Gastroesophageal sphincter (tissue), 4 donors: ENCODE measurements at places on chromosomes 5 and 9. TPM values are rescaled to one million over a fixed set of nuclear protein-coding genes. Genes with fewer than 3 reads are reported as not detected.
A peak's percentile ranks its signal among the peaks of the same experiment; 100 is the strongest.

The GDF9 gene
- total RNA-seq = 0.37 TPM

The PCDHGA6 gene
- 11.1 TPM for total RNA-seq

The MCC gene
- total RNA-seq = 25.7 TPM

The LCN15 gene
- total RNA-seq = not detected

The KIF20A gene
- 0.12 TPM for total RNA-seq

The WNK2 gene
- 38.9 TPM for total RNA-seq

The PCDHGA5 gene
- 2.6 TPM for total RNA-seq

The AJM1 gene
- 2.5 TPM for total RNA-seq

The KIF4B gene
- 0.08 TPM for total RNA-seq

GRCh38 chr5:128341056-128341455 lies 197.0 kb downstream of the FBN2 start:
- peak; percentile 38 for ATAC-seq

DNA sequence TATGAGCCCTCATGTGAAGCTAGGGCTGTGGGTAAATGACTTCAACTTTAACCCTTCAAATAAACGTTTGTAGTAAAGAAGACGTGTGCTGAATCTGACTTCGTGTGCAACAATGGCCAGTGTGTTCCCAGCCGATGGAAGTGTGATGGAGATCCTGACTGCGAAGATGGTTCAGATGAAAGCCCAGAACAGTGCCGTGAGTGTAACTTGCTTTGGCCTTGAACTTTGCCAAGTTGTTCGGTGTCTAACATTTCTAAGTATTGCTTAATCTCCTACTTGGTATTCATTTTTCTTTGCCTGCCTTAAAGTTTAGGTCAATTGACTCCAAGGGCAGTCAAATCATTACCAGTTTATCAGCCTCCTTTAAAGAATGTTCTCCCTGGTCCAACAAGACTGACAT lies 18.2 kb downstream of the VLDLR start:
- ATAC-seq = no peak

DNA sequence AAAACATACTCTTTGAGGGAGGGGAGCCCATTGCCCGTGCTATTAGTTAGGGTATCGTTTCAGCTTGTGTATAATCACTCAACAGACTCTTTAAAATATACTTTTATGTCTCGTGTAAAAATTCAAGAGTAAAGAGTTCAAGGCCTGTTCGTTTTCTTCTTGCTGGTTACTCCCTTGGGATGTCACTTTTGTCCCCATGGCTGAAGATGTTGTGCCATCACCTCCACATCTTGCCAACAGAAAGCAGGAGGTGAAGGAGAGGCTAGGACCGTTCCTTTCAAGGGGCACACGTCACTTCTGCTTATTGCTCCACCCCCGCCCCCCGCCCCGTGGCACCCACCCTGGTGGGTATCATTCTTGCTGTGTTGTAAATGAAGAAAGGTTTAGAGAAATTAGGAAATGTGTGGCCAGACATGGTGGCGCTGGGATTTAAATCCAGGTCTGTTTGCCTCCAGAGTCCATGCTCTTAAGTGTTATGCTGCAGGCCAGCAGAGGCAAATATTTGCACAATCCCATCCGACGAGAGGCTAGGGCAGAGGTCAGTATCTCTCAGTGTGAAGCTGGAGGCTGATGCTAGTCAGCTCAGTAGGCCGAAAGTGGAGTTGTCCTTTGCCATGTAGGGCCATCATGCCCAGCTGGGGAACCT lies 3.0 kb downstream of the MLANA start:
- ATAC-seq = no peak

DNA sequence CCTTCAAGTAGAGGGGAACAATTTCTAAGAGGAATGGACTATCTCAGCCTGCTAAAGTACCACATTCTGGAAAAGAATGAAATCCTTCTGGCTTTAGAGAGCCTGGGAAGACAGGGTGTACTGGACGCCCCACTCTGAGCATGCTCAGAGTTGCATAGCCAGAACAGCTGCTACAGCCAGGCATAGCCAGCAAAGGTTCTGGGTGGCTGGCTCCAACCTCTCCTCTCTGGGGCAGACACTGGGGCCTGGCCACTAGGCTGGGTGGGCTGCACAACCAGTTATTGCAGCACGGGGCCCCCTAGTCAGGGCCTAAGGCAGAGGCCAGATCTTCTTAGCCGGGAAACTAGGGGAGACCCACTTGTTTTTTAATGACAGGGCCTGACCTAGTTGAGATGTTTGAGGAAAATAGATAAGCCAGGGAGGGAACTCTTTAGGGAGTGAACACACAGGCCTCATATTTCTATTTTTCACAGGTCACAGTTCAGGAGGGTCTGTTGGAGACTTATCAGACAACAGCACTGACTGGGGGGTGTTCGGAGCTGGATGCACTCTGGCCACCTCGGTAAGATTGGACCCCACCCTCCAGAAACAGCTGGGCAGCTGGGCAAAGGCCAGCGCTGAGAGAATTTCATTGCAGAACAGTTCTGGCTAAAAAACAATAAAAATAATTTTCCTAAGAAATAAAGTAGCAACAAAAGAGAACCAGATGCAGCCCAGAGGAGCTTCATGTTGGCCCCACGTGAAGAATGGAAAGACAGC lies 142.9 kb downstream of the LPAR1 start:
- ATAC-seq = peak; percentile 91

DNA sequence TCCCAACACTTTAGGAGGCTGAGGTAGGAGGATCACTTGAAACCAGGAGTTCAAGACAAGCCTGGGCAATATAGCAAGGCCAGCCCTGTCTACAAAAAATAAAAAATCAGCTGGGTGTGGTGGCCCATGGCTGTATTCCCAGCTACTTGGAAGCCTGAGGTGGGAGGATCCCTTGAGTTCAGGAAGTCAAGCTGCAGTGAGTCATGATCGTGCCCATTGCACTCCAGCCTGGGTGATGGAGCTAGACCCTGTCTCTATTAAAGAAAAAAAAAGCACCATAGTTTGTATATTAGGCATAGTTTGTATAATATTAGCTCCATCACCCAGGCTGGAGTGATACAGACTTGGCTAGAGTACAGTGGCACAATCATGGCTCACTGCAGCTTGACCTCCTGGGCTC lies 9.6 kb upstream of the NME5 start:
- ATAC-seq = peak; percentile 71

DNA sequence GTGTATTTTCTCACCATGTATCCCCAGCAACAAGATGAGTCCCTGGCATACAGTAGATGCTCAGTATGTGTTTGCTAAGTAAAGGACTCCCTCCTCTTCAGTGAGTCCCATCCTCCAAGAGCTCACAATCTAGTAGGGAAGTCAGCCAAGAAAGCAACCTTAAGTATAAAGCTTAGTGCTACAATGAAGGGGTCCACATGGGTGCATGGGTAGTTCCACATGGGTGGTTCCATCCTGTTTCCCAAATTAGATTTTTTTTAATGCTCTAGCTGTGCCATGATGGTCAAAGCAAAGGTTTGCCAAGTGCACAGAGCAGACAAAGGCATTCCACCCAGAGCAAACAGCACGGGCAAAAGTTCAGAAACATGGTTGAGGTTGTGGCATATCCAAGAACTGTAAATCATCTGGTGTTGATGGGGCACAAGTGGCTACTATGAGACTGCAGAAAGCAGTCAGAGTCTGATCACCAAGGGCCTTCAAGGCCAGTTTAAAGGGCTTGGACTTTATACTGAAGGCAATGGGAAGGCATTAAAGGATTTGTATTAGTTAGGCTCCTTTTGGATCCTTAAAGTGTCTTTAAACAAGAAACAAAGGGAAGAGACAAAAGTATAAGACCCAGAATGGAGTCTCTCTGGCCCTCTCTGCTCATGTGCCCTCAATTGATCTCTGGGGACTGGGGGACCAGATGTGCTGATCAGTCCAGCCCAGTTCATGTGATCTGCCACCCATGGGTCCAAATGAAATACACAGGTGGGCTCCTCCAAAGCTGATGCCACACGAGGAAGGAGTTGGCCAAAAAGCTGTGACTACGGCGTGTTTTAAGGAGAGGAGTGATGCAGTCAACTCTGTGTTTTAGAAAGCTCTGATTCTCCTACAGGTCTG lies 9.0 kb upstream of the CPLX2 start:
- ATAC-seq = no peak

GRCh38 chr5:107868650-107869409 lies 198.1 kb upstream of the EFNA5 start:
- ATAC-seq = no peak

- no peak for ATAC-seq
These were observed 47.4 kb upstream of the AFAP1L1 start for GRCh38 chr5:149224282-149224681.

- ATAC-seq = no peak
These were observed 43.2 kb upstream of the NR3C1 start for GRCh38 chr5:143446535-143447226.

GRCh38 chr5:32031089-32031488 lies 143.0 kb downstream of the GOLPH3 start:
- ATAC-seq = no peak

DNA sequence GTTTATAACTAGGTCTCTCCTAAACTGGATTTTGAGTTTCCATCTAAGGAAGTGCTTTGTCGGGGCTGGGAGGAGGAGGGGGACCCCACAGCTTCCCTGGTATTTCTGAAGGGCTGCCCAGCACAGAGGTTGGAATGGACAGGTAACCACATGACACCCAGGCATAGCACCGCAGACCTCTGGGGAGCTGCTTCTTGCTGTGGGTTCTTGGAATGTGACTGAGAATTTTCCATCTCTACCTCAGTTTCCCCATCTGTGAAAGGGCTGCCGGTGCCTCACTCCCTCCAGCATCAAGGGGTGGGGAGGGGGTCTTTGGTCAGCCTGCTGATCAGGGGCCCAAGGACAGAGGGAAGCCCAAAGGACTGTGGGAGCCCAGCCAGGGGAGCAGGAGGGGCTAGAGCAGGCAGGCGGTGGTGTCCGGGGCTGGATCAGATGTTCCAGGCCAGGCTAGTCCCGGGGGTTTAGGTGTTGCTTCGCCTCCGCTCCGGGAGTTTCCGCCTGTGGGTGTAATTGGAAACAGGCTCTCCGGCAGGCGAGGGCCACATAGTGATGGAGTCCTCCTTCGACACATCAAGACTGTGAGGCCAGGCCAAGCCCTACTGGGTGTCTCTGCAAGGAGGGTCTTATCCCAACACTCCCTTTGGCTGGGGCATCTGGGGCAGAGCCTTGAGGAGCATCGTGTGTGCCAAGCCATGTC lies 3.3 kb downstream of the OLFML2A start:
- peak; percentile 16 for ATAC-seq

DNA sequence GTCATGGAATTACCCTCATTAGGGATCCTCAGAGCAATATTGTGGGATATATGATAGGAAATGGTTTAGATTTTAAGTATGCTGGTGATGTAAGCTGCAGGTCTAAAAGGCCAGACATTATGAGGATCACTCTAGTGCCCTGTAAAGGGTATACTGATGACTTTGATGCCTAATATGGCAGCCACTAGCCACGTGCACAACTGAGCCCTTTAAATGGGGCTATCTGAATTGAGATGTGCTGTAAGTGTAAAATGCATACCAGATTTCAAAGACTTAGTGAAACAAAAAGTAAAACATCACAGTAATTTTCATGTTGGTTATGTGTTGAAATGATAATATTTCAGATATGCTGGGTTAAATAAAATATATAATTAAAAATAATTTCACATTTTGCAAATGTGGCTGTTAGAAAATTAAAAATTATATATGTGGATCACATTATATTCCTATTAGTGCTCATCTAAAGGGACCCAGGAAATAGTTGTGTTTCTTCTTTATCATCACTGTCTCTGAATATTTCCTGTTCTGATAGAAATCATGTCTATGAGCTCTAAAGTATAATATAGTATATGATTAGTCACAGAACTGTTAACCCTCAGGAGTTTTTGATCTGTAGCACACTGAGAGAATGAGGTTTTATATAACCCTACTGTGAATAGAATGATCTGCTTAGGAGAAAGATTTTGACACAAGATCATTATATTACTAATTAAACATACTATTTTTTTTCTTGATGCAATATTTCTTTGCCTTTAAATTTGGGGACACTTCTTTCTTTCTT lies 50.1 kb downstream of the OSTF1 start:
- no peak for ATAC-seq

GRCh38 chr5:96822686-96823459 lies 15.1 kb upstream of the ERAP1 start:
- ATAC-seq = no peak

- ATAC-seq = no peak
These were observed 1.3 kb downstream of the OR13J1 start for GRCh38 chr9:35868933-35869332.

DNA sequence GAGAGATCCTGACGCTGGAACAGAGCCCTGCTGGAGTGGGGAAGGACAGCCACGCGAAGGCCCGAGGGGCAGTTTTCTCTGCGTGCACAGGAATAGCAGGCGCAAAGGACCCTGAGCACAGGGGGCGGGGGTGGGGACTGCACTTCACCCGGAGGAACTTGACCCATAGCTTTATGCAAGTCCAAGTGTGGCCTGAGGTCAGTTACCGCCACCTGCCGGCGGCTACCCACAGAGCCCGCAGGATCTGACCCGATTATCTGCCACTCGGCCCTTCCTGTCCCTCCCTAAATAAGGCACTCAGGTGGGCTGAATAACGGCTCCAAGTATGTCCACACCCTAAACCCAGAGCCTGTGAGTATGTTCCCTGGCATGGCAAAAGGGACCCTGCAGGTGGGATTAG lies 65.4 kb upstream of the FCN1 start:
- ATAC-seq = no peak

DNA sequence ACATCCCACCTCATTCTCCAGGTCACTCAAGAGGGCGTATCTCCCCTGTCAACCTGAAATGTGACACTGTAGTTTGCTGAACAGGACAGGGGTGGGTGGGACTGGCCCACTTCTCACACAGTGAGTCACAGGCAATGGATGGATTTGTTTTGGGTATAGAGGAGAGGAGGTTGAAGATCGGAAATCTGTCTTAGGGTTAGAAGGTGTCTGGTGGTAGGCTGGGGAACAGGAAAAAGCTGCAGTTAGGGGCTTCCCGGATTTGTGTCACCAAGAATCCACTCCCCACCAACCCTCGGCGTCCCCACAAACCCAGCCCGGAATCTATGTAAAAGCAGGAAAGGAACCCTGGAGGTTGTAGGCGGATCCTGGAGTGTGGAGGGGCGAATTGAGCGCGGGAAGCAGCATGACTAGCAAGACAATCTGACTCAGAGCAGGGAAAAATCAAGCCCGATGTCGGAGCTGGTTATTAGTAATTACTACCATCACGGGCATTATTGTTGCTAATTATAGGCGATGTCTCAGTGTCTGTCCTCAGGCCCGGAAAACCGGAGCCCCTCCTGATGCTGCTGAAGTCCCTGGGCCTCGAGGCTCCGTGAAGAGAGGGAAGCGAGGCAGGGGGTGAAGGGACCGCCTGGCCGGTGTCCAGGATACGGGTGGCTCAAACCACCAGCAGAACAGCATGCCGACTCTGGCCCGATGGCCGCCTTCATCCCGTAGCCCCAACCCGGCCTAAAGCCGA lies 1.7 kb upstream of the IRX1 start:
- no peak for ATAC-seq

- no peak for ATAC-seq
These were observed 284.8 kb downstream of the CTNND2 start for GRCh38 chr5:11619339-11620024.
